ENCODE measurements at places on chromosomes 7 and 10. TPM values are rescaled to one million over a fixed set of nuclear protein-coding genes. Genes with fewer than 3 reads are reported as not detected.

- DNase-seq = no peak
Observed at GRCh38 chr7:54961391-54961790, 57.4 kb upstream of the EGFR start.

DNA sequence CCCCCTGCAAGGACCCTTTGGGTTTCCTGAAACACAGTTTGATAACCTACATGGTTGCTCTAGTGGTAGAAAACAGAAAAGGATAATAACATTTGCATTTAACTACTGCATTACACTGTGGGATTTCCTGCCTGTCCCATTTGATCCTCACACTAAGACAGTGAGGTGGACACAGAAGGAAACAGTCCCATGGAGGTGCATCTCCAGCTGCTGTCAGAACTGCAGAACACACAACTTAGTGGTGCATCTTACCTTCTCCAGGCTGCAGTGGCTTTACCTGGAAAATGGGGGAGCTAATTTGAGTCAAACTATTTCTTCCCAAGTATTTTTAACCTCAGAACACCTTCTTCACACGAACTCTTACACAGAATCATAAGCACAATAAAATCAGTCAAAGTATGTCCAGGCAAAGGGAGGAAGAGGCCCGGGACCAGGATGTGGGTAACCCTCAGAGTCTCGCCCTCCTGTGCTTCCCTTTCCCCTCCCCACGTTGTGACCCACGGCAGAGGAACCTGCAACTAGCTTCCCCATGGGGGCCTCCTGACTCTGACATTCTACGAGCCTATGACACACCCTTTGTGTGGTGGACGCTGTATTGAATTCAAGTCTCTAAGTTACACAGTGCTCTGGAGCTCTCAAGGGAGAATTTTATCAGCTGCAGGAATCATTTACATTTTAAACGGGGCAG lies 33.7 kb downstream of the SCRN1 start:
- no peak for DNase-seq

DNA sequence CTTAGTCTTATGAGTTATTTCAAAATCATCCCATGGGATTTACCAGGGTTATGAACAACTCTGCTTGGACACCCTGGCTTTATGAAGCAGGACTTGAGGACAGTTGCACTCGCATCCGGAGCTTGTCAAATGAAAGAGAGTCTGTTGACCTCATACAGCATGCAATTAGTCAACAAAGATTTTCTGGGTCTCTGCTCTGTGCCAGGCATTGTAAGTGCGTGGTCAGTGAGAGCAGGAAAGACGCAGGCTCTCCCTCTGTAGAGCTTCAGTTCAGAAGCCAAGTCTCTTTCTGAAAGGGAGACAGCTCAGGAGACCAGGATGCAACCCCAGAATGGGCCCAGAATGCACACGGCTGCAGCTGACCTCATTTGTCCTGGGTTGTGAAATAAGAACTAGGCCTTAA lies 45.5 kb upstream of the DMBT1 start:
- DNase-seq = peak; percentile 4

DNA sequence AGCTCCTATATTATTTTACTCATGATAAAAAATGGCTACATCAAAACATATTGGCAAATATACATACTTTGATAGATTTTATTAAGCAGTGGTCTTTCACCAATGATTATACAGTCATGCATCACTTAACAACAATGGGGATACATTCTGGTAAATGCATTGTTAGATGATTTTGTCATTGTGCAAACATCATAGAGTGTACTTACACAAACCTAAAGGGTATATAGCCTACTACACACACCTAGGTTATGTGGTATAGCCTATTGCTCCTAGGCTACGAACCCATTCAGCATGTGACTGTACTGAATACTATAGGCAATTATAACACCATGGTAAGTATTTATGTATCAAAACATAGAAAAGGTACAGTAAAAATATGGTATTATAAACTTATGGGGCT lies 98.9 kb upstream of the IL6 start:
- no peak for DNase-seq

DNA sequence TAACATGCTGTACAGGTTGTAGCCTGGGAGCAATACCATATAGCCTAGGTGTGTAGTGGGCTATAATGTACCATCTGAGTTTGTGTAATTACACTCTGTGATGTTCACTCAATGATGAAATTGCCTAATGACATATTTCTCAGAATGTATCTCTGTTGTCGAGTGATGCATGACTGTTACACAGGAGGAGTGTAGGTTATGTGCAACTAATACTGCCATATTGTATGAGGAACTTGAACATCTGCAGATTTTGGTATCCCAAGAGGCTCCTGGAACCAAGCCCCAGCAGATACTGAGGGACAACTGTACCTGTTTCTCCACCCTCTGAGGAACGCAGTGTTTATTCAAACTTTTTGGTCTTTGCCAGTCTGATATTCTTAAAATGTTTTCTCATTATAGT lies 38.6 kb downstream of the NACAD start:
- DNase-seq = no peak

DNA sequence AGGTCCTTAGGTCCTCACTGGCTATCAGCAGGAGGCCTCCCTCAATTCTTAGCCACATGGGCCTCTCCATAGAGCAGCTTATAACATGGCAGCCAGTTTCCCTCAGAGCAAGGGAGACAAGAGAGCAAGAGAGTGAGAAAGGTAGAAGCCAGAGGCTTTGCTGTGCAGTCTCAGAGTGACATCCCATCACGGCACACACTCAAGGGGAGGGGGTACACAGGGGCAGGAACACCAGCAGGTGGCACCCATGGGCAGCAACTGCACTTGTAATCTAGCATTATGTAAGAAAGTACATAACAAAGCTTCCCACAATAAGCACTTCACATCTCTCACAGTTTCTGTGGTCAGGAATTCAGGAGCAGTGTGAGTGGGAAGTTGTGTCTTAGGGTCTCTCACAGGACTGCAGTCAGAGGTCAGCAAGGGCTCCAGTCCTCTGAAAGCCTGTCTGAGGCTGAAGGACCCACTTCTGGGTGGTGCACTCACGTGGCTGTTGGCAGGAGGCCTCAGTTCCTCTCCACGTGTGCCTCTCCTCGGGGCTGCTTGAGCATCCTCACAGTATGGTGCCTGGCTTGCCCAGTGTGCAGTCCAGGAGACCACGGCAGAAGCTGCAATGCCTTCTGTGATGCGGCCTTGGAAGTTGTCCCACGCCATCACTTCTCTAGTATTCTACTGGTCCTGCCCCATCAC lies 159.4 kb downstream of the OAT start:
- DNase-seq = no peak

DNA sequence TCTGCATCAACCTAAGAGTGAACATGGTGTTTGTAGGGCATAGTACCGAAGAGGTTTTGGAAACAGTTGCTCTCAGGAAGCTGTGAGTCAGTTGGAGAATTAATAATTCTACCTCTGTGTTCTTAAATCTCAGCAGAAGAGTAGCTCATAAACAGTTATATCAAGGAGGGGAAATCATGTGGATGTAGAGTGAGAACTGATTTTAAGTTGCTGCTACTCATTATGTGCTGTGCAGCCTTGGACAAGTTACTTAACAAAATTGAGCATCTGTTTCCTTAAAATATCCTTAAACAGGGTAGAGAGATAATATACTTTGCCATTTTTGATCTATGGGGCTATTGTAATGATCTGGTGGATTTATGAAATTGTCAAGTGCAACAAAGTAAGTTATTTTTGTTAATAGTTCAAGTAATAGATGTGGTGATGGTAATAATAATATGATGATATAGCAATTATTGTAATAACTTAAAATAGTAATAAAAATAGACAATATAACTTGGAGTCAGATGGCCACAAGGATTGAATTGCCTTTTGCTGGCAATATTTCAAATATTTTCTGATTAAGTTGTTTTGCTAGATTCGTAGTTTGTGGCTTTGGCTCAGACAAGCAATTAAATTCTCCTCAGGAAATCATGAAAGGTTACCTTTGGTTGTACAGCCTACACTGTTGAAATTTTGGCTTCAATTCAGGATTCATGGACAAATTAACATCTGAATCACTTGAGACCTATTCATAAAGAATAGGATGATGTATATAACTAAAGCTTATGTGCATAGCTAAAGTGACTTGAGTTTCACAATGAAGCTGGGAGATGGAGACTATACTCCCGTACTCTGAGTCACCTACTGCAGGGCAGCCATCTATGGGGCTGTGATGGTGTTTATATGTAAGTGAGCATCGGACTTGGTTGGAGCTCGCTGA lies 228.5 kb downstream of the CDK14 start:
- peak; percentile 27 for DNase-seq

The HKDC1 gene
- 1.2 TPM for total RNA-seq

GRCh38 chr7:78261302-78261701 lies 462.7 kb downstream of the PHTF2 start:
- DNase-seq = no peak

The LIPN gene
- not detected for total RNA-seq

The CREB5 gene
- total RNA-seq = 0.20 TPM
